ENCODE measurements at places on chromosomes 3 and 15. TPM values are rescaled to one million over a fixed set of nuclear protein-coding genes. Genes with fewer than 3 reads are reported as not detected.
A peak's percentile ranks its signal among the peaks of the same experiment; 100 is the strongest.

- DNase-seq, result no peak
These were observed 98.7 kb downstream of the UBE2E2 start for GRCh38 chr3:23301819-23302218.

- DNase-seq, result no peak
These were observed 3.0 kb upstream of the PLCD1 start for GRCh38 chr3:38032328-38032865.

GRCh38 chr15:81987628-81988027, 58.2 kb downstream of the MEX3B start:
- no peak for DNase-seq

DNA sequence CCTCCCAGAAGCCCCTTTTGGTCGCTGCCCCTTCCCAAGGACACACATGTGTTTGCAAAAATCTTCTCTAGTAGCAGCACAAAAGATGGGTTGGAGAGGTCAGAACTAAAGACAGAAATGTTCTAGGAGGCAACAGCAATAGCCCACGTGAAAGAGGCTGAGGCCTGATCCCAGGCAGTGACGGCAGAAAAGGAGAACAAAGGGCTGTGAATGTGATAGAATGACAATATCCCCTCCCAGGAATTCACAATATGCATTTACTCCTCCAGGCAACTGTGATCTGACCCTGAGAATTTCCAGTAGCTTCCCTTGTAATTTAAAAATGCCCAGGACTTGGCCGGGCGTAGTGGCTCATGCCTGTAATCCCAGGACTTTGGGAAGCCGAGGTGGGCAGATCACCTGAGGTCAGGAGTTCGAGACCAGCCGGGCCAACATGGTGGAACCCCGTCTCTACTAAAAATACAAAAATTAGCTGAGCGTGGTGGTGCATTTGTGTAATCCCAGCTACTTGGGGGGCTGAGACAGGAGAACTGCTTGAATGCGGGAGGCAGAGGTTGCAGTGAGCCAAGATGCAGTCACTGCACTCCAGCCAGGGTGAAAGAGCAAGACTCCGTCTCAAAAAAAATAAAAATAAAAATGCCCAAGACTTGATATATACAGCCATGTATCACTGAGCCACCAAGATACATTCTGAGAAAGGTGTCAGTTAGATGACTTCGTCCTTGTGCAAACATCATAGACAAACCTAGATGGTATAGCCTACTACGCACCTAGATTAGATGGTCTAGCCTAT, 43.6 kb upstream of the PIAS1 start:
- DNase-seq, result no peak

GRCh38 chr3:66483006-66483405, 17.8 kb downstream of the LRIG1 start:
- DNase-seq, result no peak

The SKOR1 gene
- 0.71 TPM for total RNA-seq

DNA sequence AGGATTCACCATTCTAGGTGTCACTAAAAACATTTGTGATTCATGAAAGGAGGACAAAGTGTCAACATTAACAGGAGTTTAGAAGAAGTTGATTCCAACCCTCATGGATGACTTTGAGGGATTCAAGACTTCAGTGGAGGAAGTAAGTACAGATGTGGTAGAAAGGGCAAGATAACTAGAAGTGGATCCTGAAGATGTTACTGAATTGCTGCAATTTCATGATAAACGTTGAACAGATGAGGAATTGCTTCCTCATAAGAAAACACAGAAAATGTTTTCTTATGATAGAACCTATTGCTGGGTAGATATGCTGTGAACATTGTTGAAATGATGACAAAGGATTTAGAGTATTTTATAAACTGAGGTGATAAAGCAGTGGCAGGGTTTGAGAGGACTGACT, 23.5 kb upstream of the ATP2C1 start:
- no peak for DNase-seq

DNA sequence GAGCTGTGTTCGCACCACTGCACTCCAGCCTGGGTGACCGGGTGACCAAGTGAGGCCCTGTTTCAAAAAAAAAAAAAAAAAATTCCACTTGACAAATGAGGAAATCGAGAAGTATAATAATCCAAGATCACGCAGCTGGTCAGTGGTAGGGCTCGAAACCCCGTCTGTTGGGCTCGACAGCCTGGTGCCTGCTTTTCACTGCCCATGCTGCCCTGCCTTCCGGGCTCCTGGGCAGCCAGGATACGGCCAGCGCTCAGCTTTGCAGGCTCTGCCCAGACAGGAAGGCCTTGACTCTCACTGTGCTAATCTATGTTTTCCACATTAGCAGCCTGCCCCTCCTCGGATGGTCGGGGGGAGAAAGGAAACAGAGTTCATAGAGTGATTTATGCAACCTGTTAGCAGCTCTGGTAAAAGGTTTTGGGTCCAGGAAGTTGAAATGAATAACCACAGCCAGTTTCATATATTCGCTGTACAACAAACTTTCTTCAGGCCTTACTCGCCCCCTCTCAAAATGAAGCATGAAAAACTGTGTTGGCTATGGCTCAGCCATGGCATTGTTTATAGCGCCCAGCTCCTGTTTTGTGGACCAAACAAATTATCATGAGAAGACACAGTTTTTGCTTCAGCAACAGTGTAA, 108.8 kb downstream of the XXYLT1 start:
- DNase-seq, result peak; percentile 48

The BCL2A1 gene
- total RNA-seq, result 34.6 TPM

The CADM2 gene
- total RNA-seq, result 0.62 TPM

The PYGO1 gene
- not detected for total RNA-seq
